Hepatocyte (in vitro differentiated cells): ENCODE measurements at places on chromosomes 7 and 10. TPM values are rescaled to one million over a fixed set of nuclear protein-coding genes. Genes with fewer than 3 reads are reported as not detected.

GRCh38 chr10:131346456-131346855 is 34.9 kb upstream of the TCERG1L start:
- no peak for DNase-seq

The SPDYE9 gene
- total RNA-seq = 0.07 TPM in 1 of 2 replicates, not detected in the other

The SH3PXD2A gene
- 10.6 and 13.6 TPM in 2 replicates for total RNA-seq

- DNase-seq = no peak
Observed at GRCh38 chr7:156157409-156158012, 345.2 kb upstream of the SHH start.

GRCh38 chr7:2941216-2941859 is 97.2 kb upstream of the GNA12 start:
- DNase-seq = no peak
